ENCODE measurements at places on chromosomes 3 and 15.

- DNase-seq = no peak
Observed at GRCh38 chr15:92819278-92820235, 80.6 kb upstream of the CHD2 start.

- no peak for DNase-seq
Observed at GRCh38 chr3:188064831-188065493, 89.0 kb upstream of the LPP start.

- DNase-seq = no peak
Observed at GRCh38 chr3:72042397-72043203, 257.7 kb upstream of the PROK2 start.

GRCh38 chr3:177382944-177383343 is 185.7 kb upstream of the TBL1XR1 start:
- DNase-seq = no peak

DNA sequence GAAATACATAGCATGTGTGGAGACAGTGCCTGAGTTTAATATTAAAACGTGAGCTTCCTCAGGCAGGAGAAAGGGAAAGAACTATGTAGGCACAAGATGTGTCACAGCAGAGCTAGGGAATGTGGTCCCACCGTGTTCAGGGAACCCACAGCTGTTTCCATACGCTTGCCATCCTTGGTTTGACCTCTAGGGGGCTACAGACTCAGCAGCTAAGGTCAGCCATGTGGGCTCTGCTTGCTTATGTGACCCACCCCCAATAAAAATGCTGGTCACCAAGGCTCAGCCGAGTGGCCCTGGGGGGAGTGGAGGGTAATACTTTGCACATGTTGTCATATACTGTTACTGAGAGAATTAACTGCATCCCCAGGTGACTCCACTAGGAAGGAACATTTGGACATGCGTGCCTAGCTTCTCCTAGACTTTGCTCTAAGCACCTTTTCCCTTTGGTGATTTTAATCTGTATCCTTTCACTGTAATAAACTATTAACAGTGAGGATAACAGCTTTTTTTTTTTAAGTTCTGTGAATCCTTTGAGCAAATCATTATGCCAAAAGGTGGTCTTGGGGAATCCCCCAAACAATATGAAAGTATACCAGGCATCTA is 3.3 kb downstream of the TUBGCP5 start:
- DNase-seq = no peak

GRCh38 chr15:93333796-93334195 is 244.8 kb upstream of the RGMA start:
- DNase-seq = no peak

DNA sequence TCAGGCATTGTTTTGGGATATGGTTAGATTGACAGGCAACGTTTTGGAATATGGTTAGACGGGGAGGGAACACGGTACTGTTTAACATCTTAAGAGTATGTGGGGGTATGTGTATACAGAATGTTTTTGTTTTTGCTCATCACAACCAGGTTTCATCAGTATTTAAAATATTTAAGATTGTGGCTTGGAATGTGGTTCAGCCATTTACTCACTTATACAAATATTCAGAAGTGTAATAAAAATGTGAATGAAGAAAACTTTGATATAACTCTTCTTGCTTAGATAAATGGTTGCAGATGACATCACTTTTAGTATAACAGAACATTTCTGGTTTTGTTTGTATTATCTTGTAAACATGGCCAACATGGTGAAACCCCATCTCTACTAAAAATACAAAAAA is 3.9 kb upstream of the PAK2 start:
- no peak for DNase-seq

- no peak for DNase-seq
Observed at GRCh38 chr15:61974759-61975158, 85.5 kb downstream of the VPS13C start.

DNA sequence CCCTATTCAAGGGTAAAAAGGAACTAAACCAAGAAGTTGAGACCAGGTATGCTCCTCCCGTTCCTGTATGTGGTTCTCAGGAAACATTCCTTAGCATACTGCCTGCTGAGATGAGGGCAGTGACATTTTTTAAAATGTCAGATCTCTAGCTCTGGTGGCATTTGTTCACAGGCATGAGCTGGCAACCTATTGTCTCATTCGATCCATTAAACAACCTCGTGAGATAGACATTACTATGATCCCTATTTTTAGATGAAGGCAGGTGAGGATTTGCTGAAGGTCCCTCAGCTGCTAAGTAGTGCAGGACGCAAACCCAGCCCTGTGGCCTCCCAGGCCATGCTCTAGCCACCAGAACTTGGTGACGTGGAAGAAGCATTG is 74.9 kb downstream of the SIDT1 start:
- DNase-seq = no peak

GRCh38 chr3:111033470-111034050 is 38.1 kb upstream of the NECTIN3 start:
- DNase-seq = no peak

All from coronary artery (tissue), 2 donors.